Endothelial cell (in vitro differentiated cells): ENCODE measurements at places on chromosomes 2 and 18. TPM values are rescaled to one million over a fixed set of nuclear protein-coding genes. Genes with fewer than 3 reads are reported as not detected.

DNA sequence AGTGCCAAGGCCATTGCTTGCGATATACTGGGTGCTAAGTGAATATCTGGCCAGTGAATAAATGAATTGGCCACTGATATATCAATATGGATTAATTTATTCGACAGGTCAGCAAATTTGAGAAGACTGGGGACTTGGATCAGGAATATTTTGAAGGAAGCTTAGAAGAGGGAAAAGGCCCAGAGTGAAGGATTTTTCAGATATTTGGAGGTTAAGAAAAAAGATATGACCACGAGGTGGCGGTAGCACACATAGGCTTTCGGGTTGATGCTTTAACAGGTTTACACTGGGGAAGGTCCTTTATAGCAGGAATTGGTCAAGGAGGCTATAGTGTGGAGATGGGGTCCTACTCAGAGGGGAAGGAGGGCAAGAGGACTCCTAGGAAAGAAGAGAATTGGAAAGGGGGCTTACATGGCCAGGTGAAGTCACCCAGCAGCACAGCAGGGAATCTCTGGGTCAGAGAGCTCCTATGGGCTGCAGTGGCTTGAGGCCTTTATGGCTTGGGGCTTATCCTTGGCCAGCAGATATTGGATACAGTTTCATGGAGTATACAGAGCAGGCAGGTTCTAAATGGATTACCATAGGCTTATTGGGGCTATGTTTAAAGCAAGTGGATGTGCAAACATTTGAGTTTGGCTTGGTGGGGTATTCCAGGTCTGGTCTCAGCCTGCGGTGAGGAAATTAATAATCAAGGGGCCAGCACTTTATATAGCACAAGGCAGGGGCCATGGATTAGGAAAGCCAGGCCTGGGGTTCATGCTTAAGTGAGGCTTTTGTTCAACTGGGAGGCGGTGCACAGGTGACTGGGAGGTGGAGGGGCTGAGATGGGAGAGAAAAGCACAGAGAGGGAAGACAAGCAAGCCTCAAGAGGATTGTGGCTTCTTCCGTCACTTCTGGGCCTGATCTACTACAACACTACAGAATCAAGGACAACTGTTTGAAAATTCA is 9.7 kb downstream of the IL1RN start:
- H3K27ac ChIP-seq, result no peak overlapping the region
- H3K36me3 ChIP-seq, result no peaks in the 10 kb centered on the region
- H3K4me1 ChIP-seq, result peaks cover 3% of the 10 kb centered on the region
- DNase-seq, result peak; percentile 54

DNA sequence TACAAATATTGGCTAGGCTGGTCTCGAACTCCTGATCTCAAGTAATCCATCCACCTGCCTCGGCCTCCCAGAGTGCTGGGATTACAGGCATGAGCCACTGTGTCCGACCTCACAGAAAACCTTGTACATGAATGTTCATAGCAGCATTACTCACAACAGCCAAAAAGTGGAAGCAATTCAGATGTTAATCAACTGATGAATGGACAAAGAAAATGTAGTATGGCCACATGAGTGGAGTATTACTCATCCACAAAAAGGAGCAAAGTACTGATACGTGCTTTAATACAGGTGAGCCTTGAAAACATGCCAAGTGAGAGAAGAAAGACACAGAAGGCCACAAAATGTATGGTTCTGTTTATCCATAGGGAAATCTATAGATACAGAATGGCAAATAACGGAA is 20.6 kb downstream of the CEP192 start:
- no peak overlapping the region for H3K27ac ChIP-seq
- peaks cover 15% of the 10 kb centered on the region for H3K36me3 ChIP-seq

- H3K4me1 ChIP-seq, result no peaks in the 10 kb centered on the region
- no peaks in the 10 kb centered on the region for H3K27me3 ChIP-seq
- DNase-seq, result no peak
- H3K4me3 ChIP-seq, result no peak overlapping the region
- H3K27ac ChIP-seq, result no peak overlapping the region
Observed at GRCh38 chr2:186442885-186443284, 43.2 kb upstream of the ZC3H15 start.

DNA sequence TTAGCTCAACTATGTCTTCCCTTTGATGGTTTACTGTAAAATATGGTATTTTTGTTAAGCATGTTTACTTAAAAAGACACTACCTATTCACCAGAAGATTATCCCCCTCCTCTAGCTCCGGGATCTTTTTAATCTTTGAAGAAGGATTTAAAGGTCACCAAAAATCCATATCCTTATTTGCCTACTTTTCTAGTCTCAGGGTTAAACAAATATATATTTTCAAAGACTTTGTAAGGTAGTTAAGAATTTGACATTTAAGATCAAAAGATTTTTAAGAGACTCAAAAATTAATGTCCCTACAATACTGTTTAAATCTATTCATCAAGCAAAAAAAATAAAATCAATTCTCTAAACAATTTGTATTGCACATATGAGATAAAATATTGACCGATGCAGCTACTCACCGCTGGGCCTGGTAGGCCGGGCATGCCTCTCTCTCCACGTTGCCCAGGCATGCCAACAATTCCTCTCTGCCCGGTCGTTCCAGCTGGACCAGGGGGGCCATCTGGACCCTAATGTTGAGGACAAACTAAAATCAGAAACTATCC is 76.1 kb downstream of the COL3A1 start:
- no peak for DNase-seq
- H3K27me3 ChIP-seq, result no peaks in the 10 kb centered on the region
- H3K4me3 ChIP-seq, result no peak overlapping the region
- H3K27ac ChIP-seq, result no peak overlapping the region
- H3K4me1 ChIP-seq, result no peaks in the 10 kb centered on the region

DNA sequence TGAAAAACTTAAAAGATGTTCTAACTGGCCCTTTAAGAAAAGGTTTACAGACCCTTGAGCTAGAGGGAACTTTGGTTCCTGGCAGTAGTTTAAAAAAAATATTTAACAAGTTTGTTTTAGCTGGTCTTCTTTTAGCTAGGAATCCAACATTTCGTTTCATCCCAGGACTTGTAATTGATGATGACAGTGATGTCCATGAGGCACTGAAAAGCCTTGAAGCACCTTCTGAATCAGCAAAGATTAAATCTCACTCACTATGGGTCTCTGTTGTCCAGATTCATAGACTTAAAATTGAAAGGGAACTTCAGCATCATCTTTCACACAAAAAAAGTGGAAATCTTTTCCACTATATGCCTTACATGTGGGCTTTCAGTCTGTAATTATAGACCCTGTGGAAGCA is 102.9 kb upstream of the ETAA1 start:
- no peak for DNase-seq
- no peak overlapping the region for H3K4me3 ChIP-seq
- H3K27ac ChIP-seq, result no peak overlapping the region
- H3K27me3 ChIP-seq, result no peaks in the 10 kb centered on the region

- no peaks in the 10 kb centered on the region for H3K4me1 ChIP-seq
- H3K27ac ChIP-seq, result no peak overlapping the region
- H3K4me3 ChIP-seq, result no peak overlapping the region
Observed at GRCh38 chr18:78430131-78430758, 549.4 kb upstream of the SALL3 start.

- no peak overlapping the region for H3K27ac ChIP-seq
- H3K4me3 ChIP-seq, result no peak overlapping the region
- H3K36me3 ChIP-seq, result no peaks in the 10 kb centered on the region
- DNase-seq, result no peak
Observed at GRCh38 chr2:37684809-37685208, 13.4 kb upstream of the CDC42EP3 start.

GRCh38 chr2:182587831-182588230 is 128.2 kb upstream of the DNAJC10 start:
- H3K27ac ChIP-seq, result no peak overlapping the region
- no peak for DNase-seq
- peaks cover 4% of the 10 kb centered on the region for H3K4me1 ChIP-seq
- H3K4me3 ChIP-seq, result no peak overlapping the region
- H3K27me3 ChIP-seq, result no peaks in the 10 kb centered on the region

GRCh38 chr2:37891846-37892435 is 33.1 kb upstream of the RMDN2 start:
- H3K4me3 ChIP-seq, result no peak overlapping the region
- H3K27ac ChIP-seq, result no peak overlapping the region
- DNase-seq, result no peak
- H3K36me3 ChIP-seq, result no peaks in the 10 kb centered on the region

DNA sequence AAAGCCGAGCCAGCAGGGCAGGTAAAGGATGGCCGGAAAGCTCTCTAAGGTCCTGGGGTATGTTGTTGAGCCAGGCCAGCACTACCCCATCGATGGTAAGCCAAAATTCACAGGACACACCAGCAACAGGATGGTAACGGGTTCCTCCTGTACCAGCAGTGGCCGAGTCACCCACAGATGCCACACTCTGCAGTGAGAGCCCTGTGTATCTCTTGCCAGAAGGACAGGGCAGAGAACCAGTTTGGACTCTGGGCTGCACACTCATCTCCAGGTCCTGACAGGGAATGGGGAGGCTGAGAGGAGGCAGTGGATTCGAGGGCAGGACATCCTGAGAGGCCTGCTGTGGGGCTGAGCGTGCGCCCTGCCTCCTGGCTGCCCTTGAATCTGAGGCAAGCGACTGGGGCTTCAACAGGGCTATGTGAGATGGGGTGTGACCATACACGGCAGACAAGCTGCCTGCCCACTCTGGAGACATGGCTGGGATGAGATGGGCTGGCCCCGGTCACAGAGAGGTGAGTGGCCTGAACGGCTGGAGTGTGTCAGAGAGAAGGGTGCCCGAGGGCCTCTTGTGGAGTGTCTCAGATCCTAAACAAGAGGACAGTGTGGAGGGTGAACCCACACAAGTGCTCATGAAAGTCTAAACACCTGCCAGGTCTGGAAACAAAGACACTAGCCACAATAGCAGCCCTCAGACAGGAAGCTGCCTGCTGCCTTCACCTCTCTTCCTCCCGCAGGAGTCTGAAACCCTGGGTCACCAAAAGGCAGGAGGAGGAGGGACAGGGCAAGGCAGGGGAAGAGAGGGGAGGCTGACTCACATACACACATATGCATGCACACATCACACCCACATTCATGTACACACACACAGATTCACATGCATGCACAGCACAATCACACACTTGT is 182.3 kb downstream of the LOXHD1 start:
- no peak overlapping the region for H3K4me3 ChIP-seq
- no peaks in the 10 kb centered on the region for H3K36me3 ChIP-seq
- no peak overlapping the region for H3K27ac ChIP-seq
- no peak for DNase-seq

GRCh38 chr18:49727816-49728215 is 85.5 kb downstream of the ACAA2 start:
- no peak overlapping the region for H3K27ac ChIP-seq
- peaks cover 4% of the 10 kb centered on the region for H3K36me3 ChIP-seq
- no peak for DNase-seq
- H3K4me1 ChIP-seq, result peaks cover 27% of the 10 kb centered on the region
- no peaks in the 10 kb centered on the region for H3K27me3 ChIP-seq

- H3K4me1 ChIP-seq, result peaks cover 2% of the 10 kb centered on the region
- no peak overlapping the region for H3K4me3 ChIP-seq
- H3K36me3 ChIP-seq, result no peaks in the 10 kb centered on the region
Observed at GRCh38 chr2:144654523-144654922, 134.6 kb upstream of the ZEB2 start.

- H3K27me3 ChIP-seq, result peaks cover 3% of the 10 kb centered on the region
- H3K4me1 ChIP-seq, result peaks cover 8% of the 10 kb centered on the region
- H3K36me3 ChIP-seq, result no peaks in the 10 kb centered on the region
- no peak overlapping the region for H3K4me3 ChIP-seq
- no peak for DNase-seq
Observed at GRCh38 chr18:56747032-56747658, 96.0 kb downstream of the WDR7 start.

DNA sequence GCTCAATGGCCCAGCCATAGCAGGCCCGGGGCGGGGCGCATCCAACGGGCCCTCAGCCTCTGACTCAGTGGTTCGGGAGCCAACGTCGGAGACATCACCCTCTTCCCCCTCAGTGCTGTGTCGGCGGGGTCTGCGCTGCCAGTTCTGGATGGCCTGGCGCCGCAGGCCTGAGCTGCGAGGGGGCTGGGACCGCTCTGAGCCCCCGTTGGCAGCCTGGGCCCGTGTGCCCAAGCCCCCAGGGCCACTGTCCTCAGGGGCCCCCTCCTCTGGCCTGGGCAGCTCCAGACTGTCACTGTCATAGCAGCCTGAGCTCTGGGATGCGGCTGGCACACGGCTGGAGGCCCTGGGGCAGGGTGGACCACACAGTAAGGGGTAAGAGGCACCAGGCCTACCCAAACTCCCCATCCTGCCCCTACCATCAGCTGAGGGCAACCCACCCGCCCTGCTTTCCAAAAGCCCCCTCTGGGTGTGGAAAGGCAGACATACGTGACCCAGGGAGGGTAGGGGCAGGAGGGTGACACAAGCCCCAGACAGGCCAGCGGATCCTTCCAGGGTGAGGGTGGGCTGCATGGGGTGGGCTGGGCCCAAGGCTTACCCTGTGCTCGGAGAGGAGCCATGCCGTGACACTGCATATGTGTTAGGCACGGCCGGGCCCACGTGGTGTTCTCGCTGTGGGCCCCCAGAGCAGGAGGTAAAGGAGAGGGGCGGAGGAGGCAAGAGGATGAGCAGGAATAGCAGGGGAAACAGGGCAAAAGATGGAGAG is 18.8 kb downstream of the FBXO41 start:
- peaks cover 10% of the 10 kb centered on the region for H3K36me3 ChIP-seq
- no peak overlapping the region for H3K27ac ChIP-seq
- H3K4me1 ChIP-seq, result peaks cover 13% of the 10 kb centered on the region
- H3K4me3 ChIP-seq, result no peak overlapping the region
- no peak for DNase-seq
- peaks cover 19% of the 10 kb centered on the region for H3K27me3 ChIP-seq

- H3K27me3 ChIP-seq, result peaks cover 1% of the 10 kb centered on the region
- no peak overlapping the region for H3K4me3 ChIP-seq
- H3K36me3 ChIP-seq, result peaks cover 8% of the 10 kb centered on the region
- H3K27ac ChIP-seq, result peak overlapping the region; percentile 91
Observed at GRCh38 chr18:12516049-12516630, 108.4 kb downstream of the PRELID3A start.

GRCh38 chr2:10240161-10240681 is 62.5 kb upstream of the HPCAL1 start:
- H3K4me1 ChIP-seq, result no peaks in the 10 kb centered on the region
- DNase-seq, result no peak
- no peak overlapping the region for H3K4me3 ChIP-seq
- H3K27me3 ChIP-seq, result peaks cover 4% of the 10 kb centered on the region

DNA sequence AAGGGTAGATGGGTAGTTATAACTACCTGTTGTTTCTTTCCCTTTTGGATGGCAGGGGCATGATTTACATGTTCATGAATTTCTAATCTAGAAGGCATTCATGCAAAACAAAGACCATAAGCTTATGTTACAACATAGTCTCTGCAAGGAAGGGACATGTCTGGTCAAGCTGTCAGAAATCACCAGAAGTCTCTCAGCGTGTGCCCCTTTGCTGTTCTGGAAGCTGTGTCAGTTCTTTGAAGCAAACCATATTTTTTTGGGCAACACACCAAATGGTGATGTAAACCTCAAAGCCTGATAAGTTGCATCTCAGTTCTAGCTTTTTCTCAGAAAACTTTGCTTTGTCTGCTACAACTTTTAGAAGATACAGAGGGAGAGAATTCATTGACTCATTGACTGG is 173.5 kb upstream of the CTAGE1 start:
- H3K27ac ChIP-seq, result no peak overlapping the region
- peaks cover 2% of the 10 kb centered on the region for H3K27me3 ChIP-seq
- H3K4me1 ChIP-seq, result no peaks in the 10 kb centered on the region
- H3K36me3 ChIP-seq, result no peaks in the 10 kb centered on the region

Gene GATA6
- 23.8 TPM for total RNA-seq

Gene OSBPL1A
- 16.4 TPM for total RNA-seq

Gene SLC25A52
- total RNA-seq, result 0.23 TPM

Gene TLX2
- not detected for total RNA-seq

Gene XIRP2
- 5.5 TPM for total RNA-seq

Gene AFF3
- 12.2 TPM for total RNA-seq

Gene LYPD6
- total RNA-seq, result 3.5 TPM

Gene NOSTRIN
- not detected for total RNA-seq

Gene TMEM127
- total RNA-seq, result 39.0 TPM

Gene STAM2
- 22.9 TPM for total RNA-seq

Gene PLA2R1
- total RNA-seq, result 1.1 TPM

Gene ZSWIM2
- not detected for total RNA-seq

Gene CCBE1
- total RNA-seq, result 1.2 TPM

Gene CFAP65
- total RNA-seq, result 0.59 TPM

Gene ANKRD29
- not detected for total RNA-seq
